ENCODE measurements at places on chromosomes 13 and 19.
A peak's percentile ranks its signal among the peaks of the same experiment; 100 is the strongest.

DNA sequence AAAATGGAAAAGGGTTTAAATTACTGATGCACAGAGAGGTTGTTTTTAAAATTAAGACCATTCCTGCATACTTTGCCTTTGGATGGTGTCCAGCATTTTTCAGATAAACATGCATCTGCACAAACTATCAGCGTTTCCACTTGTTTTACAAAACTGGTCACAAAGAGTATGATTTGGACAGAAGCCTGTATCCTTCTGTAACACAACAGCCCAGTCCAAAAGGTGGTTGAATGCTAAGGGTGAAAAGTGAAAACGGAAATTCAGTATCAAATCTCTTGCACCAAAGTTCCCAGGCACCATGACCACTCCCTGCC is 21.7 kb upstream of the DOCK9 start:
- no peak for DNase-seq

GRCh38 chr13:26062853-26063444 is 11.1 kb upstream of the SHISA2 start:
- DNase-seq: peak; percentile 13

DNA sequence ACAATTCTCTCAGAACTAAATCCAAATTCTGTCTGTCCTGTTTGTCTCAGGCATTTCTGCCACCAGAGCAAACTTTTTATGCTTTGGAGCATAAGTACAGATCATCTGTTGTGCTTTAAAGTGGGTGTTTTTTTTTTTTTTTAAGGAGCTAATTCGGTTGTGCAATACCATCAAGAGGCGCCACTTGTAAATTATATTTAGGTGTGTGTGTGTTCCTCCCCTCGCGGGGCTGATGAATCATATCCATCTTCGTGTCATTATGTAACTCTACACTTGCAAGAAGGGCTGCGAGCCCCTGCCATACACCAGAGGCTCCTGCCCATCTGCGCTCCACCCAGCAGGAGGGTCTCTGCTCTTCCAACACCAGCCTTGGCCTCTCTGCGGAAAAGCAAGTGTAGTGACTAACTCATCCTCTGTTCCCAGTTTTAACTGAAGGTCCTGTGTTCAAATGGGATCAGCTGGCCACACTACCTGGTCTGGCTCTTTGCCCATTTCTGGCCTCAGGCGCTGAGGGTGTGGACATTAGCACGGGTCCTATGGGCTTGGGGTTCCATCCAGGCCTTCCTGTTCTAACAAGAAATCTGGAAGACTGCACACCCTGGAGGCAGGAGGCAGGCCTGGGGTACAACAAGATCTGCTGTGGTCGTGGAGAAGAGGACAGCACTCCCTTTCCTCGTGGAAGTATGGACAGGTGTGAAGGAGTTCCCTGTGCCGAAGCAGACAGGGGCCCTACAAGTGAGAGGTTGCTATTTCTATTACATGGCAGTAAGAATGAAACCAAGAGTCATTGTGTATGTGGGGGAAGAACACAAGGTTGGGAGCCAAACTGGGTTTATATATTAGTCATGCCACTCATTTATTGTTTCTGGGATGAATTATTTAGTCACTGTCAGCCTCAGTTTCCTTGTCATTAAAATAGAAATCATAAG is 96.1 kb upstream of the MBNL2 start:
- no peak for DNase-seq

DNA sequence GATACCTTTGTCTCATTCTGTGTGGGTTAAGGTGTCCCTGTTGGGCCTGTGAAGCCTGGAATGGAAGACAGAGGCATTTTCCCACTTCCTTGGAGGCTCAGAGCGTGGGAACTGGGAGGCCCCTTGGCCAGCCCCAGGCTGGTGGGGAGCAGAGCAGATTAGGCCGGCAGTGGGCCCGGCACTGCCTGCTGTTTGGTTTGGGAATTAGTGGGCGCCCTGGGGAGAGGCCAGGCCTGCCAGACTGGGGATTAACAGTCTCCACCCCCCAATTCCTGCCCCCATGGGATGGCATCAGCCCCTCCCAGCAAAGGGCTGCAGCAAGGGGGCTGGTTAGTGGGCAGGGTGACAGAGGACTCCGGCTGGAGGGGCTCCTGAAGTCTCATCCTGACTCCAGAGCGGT is 3.1 kb upstream of the BEST2 start:
- no peak for DNase-seq

- DNase-seq: no peak
Observed at GRCh38 chr13:59946944-59947343, 216.8 kb downstream of the DIAPH3 start.

DNA sequence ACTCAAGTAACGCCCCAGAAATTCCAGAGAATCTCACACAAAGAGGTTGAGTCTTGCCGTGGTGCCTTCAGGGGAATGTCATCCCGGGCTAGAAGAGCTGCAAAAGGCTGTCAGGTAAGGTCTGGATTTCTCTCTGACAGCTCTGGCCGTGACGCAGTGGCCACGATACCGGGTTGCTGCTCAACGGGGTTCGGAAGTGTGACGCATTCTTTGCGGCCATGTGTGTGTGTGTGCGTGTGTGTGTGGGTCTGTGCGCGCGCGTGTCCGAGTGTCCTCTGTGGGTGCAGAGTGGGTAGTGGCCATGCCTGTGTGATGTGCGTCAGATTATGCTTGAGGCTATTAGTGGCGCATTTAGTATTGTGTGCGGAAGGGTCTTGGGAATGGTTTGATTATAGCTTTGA is 306 bp downstream of the ZNF540 start:
- peak; percentile 68 for DNase-seq

- DNase-seq: no peak
Observed at GRCh38 chr19:7559102-7559501, 23.6 kb downstream of the PNPLA6 start.

GRCh38 chr19:49094505-49095482 is 9.5 kb downstream of the SNRNP70 start:
- no peak for DNase-seq

GRCh38 chr19:28148554-28148953 is 1064.4 kb downstream of the UQCRFS1 start:
- no peak for DNase-seq

DNA sequence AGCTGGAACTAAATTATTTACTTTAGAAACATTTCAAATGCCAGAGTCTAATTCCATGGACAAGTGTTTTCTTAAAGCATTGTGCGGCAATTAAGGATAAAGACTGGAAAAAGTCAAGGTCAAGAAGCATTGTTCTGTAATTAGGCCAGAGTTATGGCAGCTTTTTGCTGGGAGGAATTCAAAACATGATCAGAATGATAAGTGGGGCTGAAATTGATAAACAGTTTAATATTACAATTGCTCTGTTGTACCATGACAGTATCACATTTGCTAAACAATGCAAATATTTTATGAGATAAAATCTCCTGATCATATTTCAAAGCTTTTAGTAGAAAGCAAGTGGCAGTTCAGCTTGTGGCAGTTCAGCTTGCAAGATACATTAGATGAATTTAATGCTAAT is 513.7 kb downstream of the GPC6 start:
- DNase-seq: no peak

DNA sequence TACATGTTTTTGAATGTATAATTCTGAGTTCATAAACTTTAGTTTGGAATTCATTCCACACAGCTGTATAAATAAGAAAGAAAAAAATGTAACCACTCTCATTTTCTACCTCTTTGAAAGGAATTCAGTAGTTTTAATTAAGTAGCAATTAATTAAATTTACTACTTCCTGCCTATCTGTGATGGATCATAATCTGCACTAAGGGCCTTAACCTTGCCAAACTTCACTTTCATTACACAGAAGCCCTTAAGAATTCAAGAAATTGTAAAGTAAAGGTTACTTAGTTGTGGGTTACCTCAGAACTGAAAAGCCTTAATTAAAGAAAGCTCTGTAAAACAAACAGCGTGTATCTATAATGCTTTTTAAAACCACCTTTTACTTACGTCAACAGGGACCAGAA is 111.9 kb upstream of the FBXL3 start:
- DNase-seq: no peak

DNA sequence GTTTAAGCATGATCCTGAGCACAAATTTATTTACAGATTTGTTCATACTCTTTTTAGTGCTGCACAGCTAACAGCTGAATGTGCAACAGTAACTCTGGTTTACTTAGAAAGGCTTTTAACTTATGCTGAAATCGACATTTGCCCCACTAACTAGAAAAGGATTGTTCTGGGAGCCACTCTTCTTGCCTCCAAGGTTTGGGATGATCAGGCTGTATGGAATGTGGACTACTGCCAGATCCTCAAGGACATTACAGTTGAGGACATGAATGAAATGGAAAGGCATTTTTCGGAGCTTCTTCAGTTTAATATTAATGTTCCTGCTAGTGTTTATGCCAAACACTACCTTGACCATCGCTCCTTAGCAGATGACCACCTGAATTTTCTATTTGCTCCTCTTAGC is 16.0 kb downstream of the ZNF100 start:
- DNase-seq: no peak

Data from anterior cingulate cortex (tissue), 58 donors.